ENCODE measurements at places on chromosomes 16 and 17. TPM values are rescaled to one million over a fixed set of nuclear protein-coding genes. Genes with fewer than 3 reads are reported as not detected.

Gene KRTAP9-2
- total RNA-seq = not detected

Gene SLC22A31
- total RNA-seq = not detected

Gene CORO1A
- total RNA-seq = 524 TPM

Gene TMEM88
- 4.0 TPM for total RNA-seq

Gene ETV4
- not detected for total RNA-seq

Gene ABCC12
- total RNA-seq = not detected

Gene CASKIN2
- 0.24 TPM for total RNA-seq

Gene KRT9
- not detected for total RNA-seq

Gene LLGL2
- total RNA-seq = 21.6 TPM

Gene WFDC1
- total RNA-seq = not detected

Gene MYCBPAP
- 6.8 TPM for total RNA-seq

Gene TBC1D3H
- not detected for total RNA-seq

Gene PLA2G10
- not detected for total RNA-seq

Gene ATP2A1
- total RNA-seq = 4.4 TPM

Gene SLFN14
- total RNA-seq = not detected

Gene GAST
- not detected for total RNA-seq

Gene CES5A
- total RNA-seq = not detected

Gene MNT
- total RNA-seq = 58.7 TPM

Gene CPHXL2
- not detected for total RNA-seq

Gene MBTD1
- 39.1 TPM for total RNA-seq

Gene NAA60
- total RNA-seq = 51.1 TPM

Gene ZNF48
- total RNA-seq = 16.4 TPM

Gene GP2
- not detected for total RNA-seq

Gene SLC5A10
- total RNA-seq = not detected

Gene GOT2
- total RNA-seq = 308 TPM

Gene TSPAN10
- 1.7 TPM for total RNA-seq

Gene NPIPB8
- 1.6 TPM for total RNA-seq

Gene OR1A1
- not detected for total RNA-seq

Gene BPTF
- total RNA-seq = 212 TPM

Gene NHLRC4
- total RNA-seq = 2.5 TPM

Gene IL21R
- total RNA-seq = 47.0 TPM

Gene KRTAP9-8
- not detected for total RNA-seq

Gene MT2A
- total RNA-seq = 9.3 TPM

Gene KCNH6
- total RNA-seq = not detected

Gene FOXC2
- total RNA-seq = not detected

Gene ZNF624
- 5.8 TPM for total RNA-seq

Gene ENGASE
- 31.4 TPM for total RNA-seq

Gene HEATR9
- total RNA-seq = not detected

Gene VEZF1
- 36.4 TPM for total RNA-seq

Gene MFAP4
- total RNA-seq = 0.65 TPM

Gene CCL23
- total RNA-seq = not detected

Gene TP53TG3B
- total RNA-seq = not detected

Gene EFNB3
- 0.15 TPM for total RNA-seq

Gene SMPD3
- 0.51 TPM for total RNA-seq

Gene MAFG
- total RNA-seq = 33.6 TPM

Gene CDH11
- not detected for total RNA-seq
